Breast epithelium (tissue), 4 donors: ENCODE measurements at places on chromosomes 1 and 21. TPM values are rescaled to one million over a fixed set of nuclear protein-coding genes. Genes with fewer than 3 reads are reported as not detected.

SLC16A4 gene
- 31.5 TPM for total RNA-seq

- H3K36me3 ChIP-seq, result no peaks in the 10 kb centered on the region
- peak overlapping the region; percentile 98 for H3K27ac ChIP-seq
- H3K4me3 ChIP-seq, result peak overlapping the region; percentile 90
- H3K4me1 ChIP-seq, result no peaks in the 10 kb centered on the region
- H3K27me3 ChIP-seq, result no peaks in the 10 kb centered on the region
- DNase-seq, result no peak
These were observed 1.3 kb downstream of the ARL8A start for GRCh38 chr1:202143011-202143767.

GRCh38 chr1:30414086-30414850 lies 309.1 kb downstream of the MATN1 start:
- no peaks in the 10 kb centered on the region for H3K4me1 ChIP-seq
- no peaks in the 10 kb centered on the region for H3K36me3 ChIP-seq
- H3K27me3 ChIP-seq, result no peaks in the 10 kb centered on the region

DNA sequence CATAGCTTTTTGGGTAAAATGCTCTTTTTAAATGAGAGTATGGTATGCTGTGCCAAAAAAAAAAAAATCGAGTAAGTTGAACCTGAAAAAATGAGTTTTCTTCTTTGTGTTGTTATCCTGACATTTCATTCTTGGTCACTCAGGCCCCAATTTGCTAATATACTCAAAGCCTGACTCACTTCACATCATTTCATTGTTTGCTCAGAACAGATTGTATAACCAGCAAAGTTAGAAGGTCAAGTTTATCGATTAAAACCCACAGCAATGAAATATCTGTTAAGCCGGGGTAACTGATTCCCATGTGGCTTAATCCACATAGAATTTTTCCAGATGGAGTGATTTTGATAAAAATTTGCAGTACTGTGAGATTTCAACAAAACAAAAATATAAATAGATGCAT lies 363.7 kb downstream of the NEGR1 start:
- no peaks in the 10 kb centered on the region for H3K27me3 ChIP-seq
- H3K36me3 ChIP-seq, result no peaks in the 10 kb centered on the region
- no peak overlapping the region for H3K27ac ChIP-seq
- DNase-seq, result no peak
- no peak overlapping the region for H3K4me3 ChIP-seq

DNA sequence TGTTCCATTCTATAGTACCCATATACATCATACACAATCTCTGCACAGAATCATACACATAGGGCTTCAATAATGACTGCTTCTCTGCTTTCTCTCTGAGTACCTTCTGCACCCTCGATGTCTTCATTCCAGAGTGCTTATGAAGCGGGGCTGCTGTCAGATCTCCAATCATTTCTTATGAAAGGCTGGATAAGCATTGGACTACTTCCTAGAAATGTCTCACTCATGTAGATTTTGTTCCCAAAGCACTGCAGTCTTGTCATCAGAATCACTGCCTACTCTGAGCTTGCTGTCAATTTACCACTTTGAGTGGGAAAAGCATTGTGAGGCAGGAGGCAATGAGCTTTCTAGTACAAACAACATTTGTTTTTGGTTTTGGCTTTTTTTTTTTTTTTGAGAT lies 179.0 kb downstream of the SLC35F3 start:
- H3K4me1 ChIP-seq, result no peaks in the 10 kb centered on the region
- H3K4me3 ChIP-seq, result no peak overlapping the region
- no peak for DNase-seq
- H3K27me3 ChIP-seq, result no peaks in the 10 kb centered on the region
- no peak overlapping the region for H3K27ac ChIP-seq

DNA sequence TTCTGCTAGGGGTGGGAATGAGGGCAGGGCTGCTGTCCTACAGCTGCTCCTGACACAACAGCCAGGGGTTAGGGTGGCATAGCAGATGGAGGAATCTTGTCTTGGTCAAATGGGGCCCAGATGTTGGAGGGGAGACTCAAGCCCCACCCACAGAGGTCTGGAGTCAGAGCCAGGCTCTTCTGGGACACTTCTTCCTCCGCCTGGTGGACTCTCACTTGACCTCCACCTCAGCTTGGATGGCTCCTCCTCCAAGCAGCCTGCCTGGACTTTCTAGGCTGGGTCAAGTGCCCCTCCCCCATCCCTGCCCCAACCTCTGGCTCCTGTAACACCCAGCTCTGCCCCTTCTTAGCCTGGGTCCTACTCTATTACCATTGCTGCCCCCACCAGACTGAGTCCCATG lies 35.5 kb downstream of the EPHA2 start:
- H3K27ac ChIP-seq, result no peak overlapping the region
- H3K36me3 ChIP-seq, result no peaks in the 10 kb centered on the region
- no peaks in the 10 kb centered on the region for H3K4me1 ChIP-seq

DNA sequence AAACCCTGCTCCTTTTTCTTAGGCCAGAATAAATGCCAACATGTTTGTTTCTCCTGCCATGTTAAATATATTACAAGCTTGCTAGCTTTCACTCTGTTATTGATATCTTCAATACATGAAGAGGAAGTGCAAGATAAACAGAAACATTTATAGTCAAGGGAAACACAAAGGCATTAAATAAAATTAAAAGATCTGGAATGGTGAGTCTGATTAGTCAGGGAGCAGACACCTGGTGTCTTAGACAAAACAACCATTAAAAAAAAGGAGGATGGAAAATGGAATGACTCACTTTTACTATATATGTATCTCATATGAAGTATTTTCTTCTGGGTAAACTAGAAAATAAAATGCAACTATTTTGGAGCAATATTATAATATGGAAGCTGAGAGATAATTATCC lies 123.3 kb downstream of the SMYD3 start:
- no peaks in the 10 kb centered on the region for H3K36me3 ChIP-seq
- no peak overlapping the region for H3K4me3 ChIP-seq
- no peak overlapping the region for H3K27ac ChIP-seq
